ENCODE measurements at places on chromosomes 2 and 18.

DNA sequence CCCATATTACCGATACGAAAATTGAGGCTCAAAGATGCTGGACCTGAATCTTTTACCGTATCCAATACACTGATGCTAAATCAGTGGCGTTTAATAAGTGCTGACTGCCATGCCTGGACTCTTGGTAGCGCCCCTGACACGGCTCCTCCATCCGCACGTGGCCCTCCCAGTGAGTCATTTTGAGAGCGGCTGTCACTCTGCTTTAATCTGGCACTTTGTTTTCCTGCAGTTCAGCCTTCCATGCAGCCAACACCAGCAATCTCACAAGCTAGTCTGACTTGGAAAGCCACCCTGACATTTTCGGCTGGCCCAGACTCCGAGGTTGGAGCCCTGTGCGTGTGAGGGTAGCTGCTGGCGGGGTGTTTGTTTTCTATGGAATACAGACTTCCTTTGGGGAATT is 155.1 kb upstream of the LMAN1 start:
- DNase-seq, result no peak

DNA sequence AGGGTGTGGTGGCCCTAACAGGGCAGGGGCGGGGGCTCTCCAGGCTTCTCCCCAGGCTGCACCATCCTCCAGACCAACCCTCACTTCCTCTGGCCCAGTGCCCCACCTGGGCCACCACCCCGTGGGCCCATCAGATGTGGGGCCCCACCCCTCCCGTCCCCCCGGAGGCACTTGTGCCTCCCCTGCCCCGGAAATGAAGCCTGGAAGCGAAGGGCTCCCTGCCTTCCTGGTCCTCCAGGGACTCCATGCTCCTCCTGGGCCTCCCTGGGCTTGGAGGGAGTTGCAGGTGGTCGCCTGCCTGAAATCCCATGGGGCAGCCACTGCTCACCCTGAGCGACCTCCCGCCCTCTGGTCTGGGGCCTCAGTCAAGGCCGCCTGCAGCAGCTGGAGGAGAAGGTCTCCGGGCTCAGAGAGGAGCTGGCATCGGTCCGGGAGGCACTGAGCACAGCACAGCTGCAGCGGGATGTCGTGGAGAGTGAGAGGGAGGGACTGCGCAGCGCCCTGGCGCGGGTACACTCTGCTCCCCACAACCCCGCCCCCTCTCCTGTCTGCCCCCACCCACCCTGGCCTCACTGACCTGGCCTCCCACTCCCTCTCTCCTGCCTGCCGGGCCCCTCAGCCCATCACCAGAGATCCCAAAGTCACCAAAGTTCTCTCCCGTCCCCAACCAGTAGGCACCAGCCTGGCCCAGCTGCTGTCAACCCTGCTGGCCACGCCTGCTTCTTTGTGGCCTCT is 28.0 kb downstream of the CROCC2 start:
- no peak for DNase-seq

GRCh38 chr2:106189325-106189724 is 4.8 kb downstream of the UXS1 start:
- DNase-seq, result no peak

DNA sequence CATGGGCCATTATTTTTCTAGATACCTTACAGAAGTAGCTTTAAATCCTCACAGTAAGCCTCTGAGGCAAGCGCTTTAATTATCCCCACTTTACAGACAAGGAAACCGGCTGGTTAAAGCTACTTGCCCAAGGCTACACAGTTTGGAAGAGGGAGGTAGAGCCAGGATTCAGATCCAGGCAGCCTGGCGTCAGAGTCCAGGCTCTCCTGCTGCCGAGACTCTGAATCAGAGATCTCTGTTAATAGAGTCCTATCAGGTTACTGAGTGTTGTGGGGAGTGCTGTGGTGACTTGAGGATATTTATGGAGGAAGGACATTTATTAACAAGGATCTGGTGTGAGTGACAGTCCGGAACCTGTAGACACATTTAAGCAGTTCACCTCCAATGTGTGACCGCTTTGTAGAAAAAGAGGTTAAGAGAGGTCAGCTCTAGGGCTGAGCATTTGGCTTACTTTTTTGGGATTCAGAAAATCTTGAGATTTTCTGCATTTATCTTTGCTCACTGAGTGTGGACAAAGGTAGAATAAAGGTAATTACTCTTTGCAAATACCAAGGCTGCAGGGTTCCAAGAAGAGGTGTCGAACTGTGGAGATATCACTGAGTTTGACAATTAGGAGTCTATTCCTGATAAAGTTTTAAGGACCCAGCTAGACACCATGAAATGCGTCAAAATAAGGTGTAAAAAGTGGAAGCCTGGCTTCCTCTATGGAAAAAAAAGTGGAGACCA is 1.6 kb upstream of the CEP192 start:
- DNase-seq, result no peak

DNA sequence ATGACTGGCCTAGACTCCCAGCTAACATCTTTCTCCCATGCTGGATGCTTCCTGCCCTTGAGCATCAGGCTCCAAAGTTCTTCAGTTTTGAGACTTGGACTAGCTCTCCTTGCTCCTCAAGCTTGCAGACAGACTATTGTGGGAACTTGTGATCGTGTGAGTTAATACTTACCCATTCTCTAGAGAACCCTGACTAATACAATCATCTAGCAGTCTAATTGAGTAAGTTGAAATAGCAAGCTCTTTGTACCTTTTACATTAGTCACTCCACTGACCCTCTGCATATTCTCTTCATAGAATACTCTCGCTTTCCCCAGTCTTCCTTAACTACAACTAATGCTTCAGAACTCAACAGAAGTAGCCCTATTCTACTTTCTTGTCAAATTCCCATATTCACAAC is 434.6 kb upstream of the NXPH2 start:
- no peak for DNase-seq

GRCh38 chr2:138030459-138030858 is 66.2 kb downstream of the HNMT start:
- no peak for DNase-seq

DNA sequence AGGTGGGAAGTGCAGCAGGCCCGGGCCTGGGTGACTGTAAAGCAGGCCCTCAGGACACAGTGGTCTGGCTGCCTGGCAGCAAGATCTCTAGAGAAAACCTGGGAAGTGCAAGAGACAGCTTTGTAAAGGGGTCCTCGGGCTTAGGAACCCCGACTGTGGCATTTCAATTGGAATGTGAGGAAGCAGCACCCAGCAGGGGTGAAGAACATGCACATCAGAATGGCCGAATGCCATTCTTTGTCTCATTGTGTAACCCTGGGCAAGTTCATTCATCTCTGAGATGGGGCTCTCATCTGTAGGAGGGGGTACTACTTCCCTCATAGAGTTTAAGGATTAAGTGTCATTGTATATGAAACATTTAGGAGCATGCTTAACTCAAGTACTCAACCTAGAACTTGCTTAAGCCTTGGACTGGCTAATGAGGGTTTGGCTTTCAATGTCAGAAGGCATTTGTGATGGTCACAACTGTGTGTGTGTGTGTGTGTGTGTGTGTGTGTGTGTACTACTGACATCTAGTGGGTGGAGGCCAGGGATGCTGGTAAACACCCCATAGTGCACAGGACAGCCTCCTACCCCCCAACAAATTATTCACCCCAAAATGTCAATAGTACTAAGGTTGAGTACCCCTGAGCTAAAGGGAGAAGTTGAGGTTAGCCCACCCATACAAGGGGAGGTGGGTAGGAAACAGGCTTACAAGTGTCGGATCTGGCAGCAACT is 29.3 kb downstream of the MEX3C start:
- no peak for DNase-seq

DNA sequence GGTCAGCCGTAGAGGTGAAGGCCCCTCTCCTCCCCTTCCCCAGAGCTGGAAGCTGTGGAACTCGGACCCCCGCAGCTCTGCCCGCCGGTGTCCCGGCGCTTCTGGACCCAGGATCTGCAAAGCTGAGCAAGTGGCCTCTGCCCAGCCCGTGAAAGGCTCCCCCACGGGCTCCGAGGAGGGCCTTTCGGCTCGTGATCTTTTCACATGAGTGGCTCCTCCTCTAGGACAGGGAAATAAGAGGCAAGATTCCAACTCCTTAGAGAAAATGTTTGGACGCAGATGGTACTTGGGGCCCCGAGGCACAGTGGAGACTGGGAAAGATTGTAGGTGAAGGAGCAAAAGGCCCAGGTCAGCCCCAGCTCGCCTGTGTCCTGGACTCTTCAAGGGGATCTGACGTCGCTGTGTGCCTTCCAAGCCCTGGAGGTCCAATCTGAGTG is 48.2 kb upstream of the SP3 start:
- DNase-seq, result no peak

GRCh38 chr2:112772322-112772721 is 7.9 kb upstream of the CKAP2L start:
- no peak for DNase-seq

GRCh38 chr2:234919711-234920110 is 32.1 kb upstream of the SH3BP4 start:
- DNase-seq, result no peak

- peak; percentile 78 for DNase-seq
Measured at GRCh38 chr2:230864605-230865306, at the start of gene ITM2C. TSS of gene ITM2C (plus strand) at chr2:230864942. CDS start at chr2:230865026, 84 bp downstream.

DNA sequence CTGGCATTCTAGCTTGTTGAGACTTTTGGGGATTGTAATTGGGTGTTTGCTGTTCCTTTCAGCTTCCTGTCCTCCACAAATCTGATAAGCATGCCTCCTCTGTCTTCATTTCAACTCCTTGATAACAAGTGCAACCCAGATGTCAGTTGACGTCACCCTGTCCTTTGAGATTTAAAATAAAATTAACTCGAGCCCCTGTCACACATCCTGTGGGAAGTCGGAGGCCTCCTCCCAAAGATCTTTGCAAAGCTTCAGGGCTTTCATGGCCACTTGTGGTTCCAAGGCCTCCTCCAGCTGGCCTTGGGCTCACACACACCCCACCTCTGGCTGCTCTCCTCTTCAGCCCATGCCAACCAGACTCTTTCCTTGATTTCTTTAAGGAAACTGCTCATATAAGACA is 69.9 kb upstream of the ITGA6 start:
- no peak for DNase-seq

DNA sequence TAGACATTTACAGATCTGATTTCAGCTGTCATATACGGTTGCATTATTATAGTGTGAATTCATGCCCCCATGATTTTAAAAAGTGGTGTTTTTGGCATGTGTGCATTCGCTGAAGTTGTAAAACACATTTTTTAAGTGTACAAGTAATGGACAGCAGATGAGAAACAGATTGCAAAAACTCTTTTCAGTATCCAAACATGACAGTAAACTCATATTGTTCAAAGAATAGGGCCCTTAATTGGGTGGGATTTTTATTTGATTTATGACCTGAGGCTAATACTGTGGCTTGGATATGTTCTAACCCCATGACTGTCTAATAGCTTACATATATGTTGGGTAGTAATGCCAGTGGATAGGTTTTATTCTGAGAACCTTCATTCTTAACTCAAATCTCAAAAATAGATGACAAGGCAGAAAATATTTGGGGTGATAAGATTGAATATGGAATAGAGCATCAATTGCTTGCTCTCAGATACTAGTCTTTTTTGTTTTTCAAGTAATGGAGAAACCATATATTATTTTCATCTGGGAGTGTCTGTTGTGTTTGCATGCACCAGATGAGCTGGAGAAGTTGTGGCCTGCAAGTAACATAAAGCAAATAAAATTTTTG is 118.6 kb downstream of the PARD3B start:
- DNase-seq, result no peak

DNA sequence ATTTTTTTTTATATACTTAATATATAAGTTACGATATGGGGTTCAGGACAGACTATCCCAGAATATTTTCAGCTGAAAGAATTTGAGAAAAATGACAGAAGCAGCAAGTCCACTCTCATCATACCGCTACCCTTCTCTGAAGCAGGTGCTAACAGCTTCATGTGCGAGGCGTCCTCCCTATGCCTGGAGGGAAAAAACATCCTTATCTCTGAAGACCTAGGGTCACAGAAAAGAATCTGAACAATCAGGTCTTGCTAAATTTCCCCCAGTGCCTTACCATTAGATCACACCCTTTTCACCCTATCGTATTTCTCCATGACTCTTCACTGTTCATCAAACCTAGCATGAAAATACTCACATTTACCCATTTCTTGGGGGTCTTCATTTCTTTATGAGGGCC is 51.9 kb upstream of the CREB1 start:
- DNase-seq, result no peak

DNA sequence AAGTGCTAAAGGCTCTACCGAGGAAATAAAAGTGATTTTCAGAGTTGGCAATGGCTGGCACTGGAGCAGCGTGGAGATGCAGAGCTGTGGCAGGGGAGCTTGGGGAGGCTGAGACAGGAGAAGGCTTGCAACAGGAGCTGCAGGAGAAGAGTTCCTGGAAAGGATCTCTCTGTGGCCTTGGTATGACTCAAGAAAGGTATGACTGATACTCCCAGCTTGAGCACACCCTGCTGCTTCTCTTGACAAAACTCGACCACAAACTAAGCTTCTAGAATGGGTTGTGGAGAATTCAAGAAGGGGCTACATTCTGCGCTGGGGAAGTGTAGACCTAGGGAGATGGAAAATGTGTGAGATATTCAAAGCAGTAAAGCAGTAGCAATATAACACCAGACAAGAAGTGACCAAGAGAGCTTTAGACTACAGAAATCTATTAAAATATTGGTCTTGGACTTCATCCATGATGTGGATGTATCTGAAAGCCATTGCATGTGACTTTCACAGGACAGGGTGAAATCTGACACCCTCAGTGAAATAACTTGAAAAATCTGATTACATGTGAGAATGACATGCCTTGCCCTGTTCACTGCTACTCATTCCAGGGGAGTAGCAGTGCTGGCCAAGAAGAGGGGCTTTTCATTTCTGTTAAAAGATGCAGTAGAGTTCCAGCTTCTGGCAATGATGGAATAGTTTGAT is 41.5 kb downstream of the SUCLG1 start:
- DNase-seq, result no peak

DNA sequence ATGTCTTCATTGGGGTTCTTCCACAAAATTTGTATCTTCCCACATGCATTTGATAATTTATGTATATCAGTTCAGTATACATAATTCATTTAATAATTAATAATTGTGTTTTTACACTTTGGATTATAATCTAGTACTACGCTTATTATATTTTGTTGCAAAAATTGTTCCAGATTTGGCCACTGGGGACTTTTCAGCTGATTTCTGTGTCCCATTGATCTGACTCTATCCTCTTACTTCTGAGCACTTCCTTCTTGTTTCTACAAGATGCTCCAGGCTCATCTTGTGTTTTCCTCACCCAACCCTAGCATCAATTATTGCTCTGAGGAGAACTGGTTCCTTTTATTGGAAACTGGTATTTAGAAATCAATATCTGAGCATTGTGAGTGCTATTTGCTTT is 215.3 kb upstream of the CDH19 start:
- no peak for DNase-seq

DNA sequence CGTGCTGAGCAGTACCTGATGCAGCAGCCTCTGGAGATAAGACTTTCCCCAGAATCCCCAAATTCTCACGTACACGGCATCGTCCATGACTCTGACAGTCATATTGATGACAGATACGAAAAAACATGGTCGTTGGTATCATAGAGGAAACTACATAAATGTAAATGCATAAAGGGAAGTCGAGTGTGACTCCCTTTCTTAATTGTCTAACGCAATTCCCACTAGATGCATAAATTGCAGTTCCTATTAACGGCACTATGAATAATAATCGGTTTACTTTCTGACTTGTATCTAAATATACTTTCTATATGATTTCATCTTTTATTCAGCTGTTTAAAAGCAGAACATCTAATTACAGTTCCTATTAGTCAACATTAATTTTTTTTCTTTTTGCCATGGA is 322.6 kb upstream of the REV1 start:
- DNase-seq, result no peak

Data from activated T-cell treated with anti-CD3 and anti-CD28 coated beads for 48 hours (primary cell).